ENCODE measurements at places on chromosomes 1 and 21. TPM values are rescaled to one million over a fixed set of nuclear protein-coding genes. Genes with fewer than 3 reads are reported as not detected.

The SPATA17 gene
- polyA plus RNA-seq = not detected

The C1orf87 gene
- polyA plus RNA-seq = not detected

The AMY1A gene
- polyA plus RNA-seq = not detected

The LRRC8B gene
- polyA plus RNA-seq = 2.9 TPM

The TTLL7 gene
- 0.03 TPM for polyA plus RNA-seq

GRCh38 chr1:27529704-27530018, 39.7 kb upstream of the WASF2 start:
- H3K27me3 ChIP-seq = no peaks in the 10 kb centered on the region
- H3K4me1 ChIP-seq = peaks cover 38% of the 10 kb centered on the region
- no peak overlapping the region for H3K4me3 ChIP-seq
- H3K27ac ChIP-seq = no peak overlapping the region
- no peaks in the 10 kb centered on the region for H3K36me3 ChIP-seq

DNA sequence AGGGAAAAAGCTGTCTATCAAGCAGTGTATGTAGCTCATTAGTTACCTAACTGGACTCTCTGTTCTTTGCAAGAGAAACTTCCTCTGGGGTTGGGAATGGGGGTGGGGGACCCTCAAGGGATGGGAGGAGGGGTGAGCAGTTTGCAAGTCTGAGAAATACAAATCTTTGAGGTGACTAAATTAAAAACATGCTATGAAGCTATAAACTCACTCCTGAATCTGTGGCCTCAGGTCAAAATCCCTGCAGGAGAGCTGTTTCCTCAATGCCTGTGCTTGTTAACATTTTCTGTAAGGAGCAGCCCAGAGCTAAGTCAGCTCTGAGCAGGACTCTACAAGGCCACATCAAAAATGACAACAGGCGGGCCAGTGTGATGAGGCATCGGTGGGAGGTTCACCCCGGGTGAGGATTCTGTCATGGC, 32.8 kb upstream of the PTPRC start:
- no peak overlapping the region for H3K27ac ChIP-seq
- DNase-seq = no peak
- peaks cover 26% of the 10 kb centered on the region for H3K4me1 ChIP-seq

DNA sequence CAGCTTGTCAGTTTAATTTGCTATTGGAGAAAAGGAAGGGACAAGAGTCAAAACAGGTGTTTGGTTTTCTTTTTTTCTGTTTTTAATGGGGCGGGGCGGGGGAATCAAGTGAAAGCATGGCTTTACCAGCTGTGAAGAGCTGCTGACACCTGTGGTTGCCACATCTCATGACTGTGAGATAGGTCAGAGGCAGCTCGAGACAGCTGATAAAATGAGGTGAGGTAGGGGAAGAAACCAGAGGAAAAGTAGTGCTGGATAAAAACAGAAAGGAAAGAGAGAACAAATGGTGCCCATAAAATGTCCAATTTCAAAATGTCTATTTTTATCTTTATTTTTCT, 272.3 kb downstream of the NEGR1 start:
- no peaks in the 10 kb centered on the region for H3K36me3 ChIP-seq
- H3K27me3 ChIP-seq = no peaks in the 10 kb centered on the region
- DNase-seq = no peak

GRCh38 chr1:41626146-41626545, 141.7 kb upstream of the EDN2 start:
- peaks cover 27% of the 10 kb centered on the region for H3K4me1 ChIP-seq
- no peaks in the 10 kb centered on the region for H3K36me3 ChIP-seq
- no peak overlapping the region for H3K27ac ChIP-seq
- H3K4me3 ChIP-seq = no peak overlapping the region
- no peak for DNase-seq

GRCh38 chr1:181406989-181407388, 76.3 kb upstream of the CACNA1E start:
- no peak for DNase-seq
- no peaks in the 10 kb centered on the region for H3K36me3 ChIP-seq
- no peaks in the 10 kb centered on the region for H3K4me1 ChIP-seq

DNA sequence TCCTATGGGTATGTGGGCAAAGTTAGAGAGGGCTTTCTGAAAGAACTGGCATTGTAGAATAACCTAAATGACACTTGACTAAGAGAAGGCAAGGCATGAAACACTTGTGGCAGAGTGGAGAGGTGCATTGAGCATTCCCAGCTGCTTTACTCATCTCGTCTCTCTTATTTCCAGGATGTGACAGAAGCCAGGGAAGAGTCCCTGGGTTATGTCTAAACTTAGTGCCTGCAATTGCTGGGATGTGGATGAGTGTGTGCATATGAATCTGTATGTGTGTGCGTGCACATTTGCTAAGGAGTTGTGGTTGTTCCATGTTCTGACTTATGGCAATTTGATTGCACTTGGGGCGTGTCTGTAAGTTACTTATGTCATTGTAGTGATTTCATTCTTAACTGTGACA, 1326.5 kb upstream of the B3GALT2 start:
- H3K27me3 ChIP-seq = no peaks in the 10 kb centered on the region
- peaks cover 6% of the 10 kb centered on the region for H3K4me1 ChIP-seq
- no peak overlapping the region for H3K4me3 ChIP-seq
- DNase-seq = no peak

DNA sequence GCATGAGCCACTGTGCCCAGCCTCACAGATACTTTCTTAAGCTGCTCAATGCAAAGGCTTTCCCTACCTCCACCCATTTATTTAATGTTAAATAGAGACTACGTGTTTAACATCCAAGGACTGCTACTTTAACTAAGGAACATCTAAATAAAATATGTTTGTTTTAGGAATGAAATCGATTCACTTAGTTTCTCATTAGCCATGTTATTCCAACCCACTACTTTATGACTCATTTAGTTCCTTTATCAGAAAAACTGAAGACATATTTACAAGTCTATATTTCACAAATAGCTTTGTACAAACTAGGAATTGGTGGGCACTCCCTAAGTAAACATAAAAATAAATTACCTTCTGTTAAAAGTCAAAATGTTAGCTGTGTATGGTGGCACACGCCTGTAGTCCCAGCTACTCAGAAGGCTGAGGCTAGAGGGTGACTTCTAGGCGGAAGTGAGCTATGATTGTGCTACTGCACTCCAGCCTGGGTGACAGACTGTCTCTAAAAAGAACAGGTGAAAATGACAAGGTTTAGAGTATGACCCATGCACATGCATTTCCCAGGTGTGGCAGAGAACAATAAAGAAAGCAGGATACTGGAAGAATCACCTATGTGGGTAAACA, 39.9 kb upstream of the AK4 start:
- no peaks in the 10 kb centered on the region for H3K36me3 ChIP-seq
- no peaks in the 10 kb centered on the region for H3K27me3 ChIP-seq
- no peak for DNase-seq

- H3K36me3 ChIP-seq = no peaks in the 10 kb centered on the region
- peaks cover 28% of the 10 kb centered on the region for H3K4me1 ChIP-seq
- peaks cover 5% of the 10 kb centered on the region for H3K27me3 ChIP-seq
- no peak overlapping the region for H3K4me3 ChIP-seq
Observed at GRCh38 chr1:99786751-99787501, 20.5 kb upstream of the FRRS1 start.
